ENCODE measurements at places on chromosomes 6 and 20.

DNA sequence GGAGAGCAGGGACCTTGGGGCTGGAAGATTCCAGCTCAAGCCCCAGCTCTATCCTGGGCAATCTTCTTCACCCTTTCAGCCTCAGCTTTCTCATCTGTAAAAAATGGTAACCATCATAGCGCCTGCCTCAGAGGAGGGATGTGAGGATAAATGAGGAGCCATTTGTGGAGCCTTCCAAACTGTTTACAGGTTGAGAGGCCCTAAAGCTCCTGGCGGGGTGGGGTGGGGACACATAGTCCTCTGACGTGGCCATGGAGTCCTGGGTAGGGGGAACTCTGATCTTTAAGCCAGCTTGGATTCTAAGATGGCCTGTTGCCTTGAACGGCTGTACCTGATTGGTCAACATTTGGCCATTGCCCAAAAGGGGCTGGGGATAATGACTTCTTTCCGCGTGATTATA is 111.1 kb downstream of the TOX2 start:
- no peak for DNase-seq

GRCh38 chr6:16324184-16324583 is 85.8 kb downstream of the GMPR start:
- no peak for DNase-seq

DNA sequence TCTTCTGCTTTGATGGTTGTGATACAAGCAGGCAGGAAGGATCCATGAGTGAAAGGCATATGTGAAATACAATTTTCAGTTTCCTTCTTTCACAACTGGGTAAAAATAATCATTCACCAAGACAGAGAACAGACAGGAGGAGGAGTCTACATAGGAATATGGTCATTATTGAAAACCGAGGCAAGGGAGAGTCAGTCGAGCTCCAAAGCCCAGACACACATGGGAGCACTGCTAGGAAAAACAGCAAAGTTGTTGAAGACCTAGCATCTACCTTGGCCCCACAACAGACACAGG is 260.6 kb downstream of the ERMARD start:
- no peak for DNase-seq

- no peak for DNase-seq
These were observed 14.5 kb upstream of the B4GALT5 start for GRCh38 chr20:49727894-49728885.

GRCh38 chr6:2714111-2714895 is 36.4 kb downstream of the MYLK4 start:
- no peak for DNase-seq

DNA sequence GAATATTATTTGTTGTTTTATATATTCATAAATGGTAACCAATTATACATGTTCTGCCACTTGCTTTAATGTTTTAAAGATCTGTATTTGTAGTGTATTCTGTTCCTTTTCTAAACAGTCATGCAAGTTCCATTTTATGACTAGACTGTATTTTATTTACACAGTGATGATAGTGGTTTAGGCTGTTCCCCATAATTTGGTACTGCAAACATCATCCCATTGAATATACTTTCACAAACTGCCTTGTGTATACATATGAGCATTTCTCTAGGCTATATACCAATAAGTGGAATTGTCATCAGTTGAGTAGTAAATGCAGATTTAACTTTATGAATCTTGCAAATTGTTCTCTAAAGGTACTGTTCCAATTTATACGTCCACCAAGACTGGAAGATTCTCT is 738.0 kb downstream of the EPHA7 start:
- DNase-seq, result no peak

DNA sequence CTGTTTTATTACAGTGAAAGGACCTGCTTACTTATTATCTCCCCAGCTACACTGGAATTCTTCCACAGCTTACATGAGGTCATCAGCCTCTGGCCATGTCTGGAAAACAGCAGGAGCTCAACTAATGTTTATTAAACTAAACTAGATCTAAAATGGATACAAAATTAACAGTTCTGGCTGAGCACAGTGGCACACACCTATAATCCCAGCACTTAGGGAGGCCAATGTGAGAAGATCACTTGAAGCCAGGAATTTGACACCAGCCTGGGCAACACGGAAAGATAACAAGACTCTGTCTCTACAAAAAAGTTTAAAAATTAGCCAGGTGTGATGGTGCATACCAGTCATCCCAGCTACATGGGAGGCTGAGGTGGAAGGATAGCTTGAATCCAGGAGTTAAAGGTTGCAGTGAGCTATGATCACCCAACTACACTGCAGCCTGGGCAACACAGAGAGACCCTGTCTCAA is 220.8 kb upstream of the MARCKS start:
- DNase-seq, result no peak

Measured in D721Med (cell line).